ENCODE measurements at places on chromosomes 3 and 15.

- DNase-seq = no peak
Observed at GRCh38 chr3:23430781-23431398, 227.8 kb downstream of the UBE2E2 start.

DNA sequence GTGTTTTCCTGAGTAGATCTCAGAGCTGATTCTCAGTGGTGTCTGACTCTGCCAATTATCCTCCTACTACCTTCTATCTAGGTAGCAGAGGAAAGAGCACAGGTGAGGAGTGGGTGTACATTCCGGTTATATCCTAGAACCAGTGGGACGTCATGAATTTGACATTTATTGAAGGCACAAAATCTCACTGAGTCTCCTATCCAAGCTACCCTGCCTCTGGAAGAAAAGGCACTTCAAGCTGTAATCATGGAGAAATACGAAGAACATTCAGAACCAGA lies 952.2 kb downstream of the TUSC7 start:
- DNase-seq = no peak

GRCh38 chr3:177777699-177778098 lies 580.4 kb upstream of the TBL1XR1 start:
- no peak for DNase-seq

- no peak for DNase-seq
Observed at GRCh38 chr3:172476347-172476746, 28.1 kb upstream of the GHSR start.

- no peak for DNase-seq
Observed at GRCh38 chr15:87047203-87047965, 967.7 kb downstream of the AGBL1 start.

DNA sequence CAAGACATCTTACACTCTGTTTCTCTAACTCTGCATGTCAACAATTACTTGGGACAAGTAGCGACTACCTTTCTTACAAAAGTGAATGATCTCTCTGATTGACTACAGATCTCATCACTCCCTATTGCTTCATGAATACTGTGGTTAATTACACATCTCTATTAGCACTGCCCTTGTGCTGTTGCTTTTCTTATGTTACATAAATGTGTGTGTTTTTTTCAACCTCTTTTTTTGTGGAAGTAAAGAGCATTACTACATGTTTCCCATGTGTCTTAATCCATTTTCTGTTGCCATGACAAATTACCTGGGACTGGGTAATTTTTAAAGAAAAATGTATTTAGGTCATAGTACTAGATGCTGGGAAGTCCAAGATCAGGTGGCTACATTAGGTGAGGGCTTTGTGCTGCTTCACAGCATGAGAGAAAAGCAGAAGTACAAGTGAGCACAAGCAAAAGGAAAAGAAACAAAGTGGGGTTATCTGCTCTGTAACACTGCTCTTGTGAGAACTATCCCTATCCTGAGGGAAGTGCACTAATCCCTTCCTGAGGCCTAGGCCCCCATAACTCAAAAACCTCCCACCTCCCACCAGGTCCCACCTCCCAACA lies 298.2 kb upstream of the SATB1 start:
- no peak for DNase-seq

- no peak for DNase-seq
Observed at GRCh38 chr15:63338170-63338569, 43.5 kb downstream of the CA12 start.

DNA sequence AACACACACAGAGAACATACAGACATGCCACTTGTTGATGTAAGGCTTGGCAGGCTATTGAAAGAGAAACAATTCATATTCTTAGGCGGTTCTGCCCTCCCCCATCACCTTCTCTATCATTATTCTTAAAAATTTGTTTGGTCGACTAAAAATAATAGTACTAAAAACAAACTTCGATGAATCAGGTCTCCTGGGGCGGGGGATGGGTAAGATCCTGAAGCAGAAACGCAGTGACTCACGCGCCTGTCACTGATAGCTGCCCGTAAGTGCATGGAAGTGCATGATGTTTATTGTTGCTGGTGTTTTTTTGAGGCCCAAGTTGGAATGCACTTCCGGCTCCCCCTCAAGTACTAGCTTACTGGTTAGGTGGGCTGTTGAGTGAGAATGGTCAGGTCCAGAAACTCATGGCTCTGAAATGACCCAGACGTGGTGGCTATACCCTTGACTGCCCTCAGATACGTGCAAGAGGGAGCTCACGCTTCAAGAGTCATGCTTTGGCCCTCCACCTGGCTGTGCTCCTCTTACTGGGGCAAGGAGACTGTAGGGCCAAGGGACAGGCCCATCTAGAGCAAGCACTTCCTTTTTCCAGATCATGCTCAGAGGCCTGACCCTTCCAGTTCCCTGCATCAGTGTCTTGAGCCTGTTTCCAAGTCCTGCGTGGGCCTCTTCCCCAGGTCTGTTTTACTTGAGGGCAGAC lies 10.9 kb downstream of the SMAD3 start:
- no peak for DNase-seq

- no peak for DNase-seq
Observed at GRCh38 chr15:60819860-60820259, 340.9 kb upstream of the ICE2 start.

GRCh38 chr3:195918176-195918575 lies 9.8 kb upstream of the TNK2 start:
- DNase-seq = no peak

DNA sequence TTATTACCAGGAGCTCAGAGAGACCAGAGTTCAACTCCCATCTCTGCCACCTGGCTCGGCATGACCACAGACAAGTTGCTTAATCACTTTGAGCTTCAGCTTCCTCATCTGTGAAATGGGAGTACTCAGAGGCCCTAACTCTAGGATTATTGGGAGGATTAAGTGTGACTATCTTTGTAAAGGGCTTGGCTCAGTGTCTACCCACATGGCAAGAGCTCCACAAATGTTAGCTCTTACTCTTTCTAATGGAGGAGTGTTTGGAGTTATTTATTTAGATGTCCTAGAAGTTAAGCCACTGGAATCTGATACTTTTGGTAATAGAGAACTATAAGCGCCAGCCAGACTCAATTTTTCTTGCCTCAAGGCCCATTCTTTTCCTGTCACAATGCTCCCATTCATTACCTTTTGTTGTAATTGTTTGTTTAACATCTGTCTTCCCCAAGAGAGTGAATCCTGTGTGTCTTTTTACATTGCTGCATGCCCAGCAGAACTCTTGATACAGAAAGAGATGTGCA lies 12.3 kb upstream of the LMCD1 start:
- DNase-seq = no peak

Measured in AG09319 (cell line).